ENCODE measurements at places on chromosomes 11 and 22.

GRCh38 chr11:107953446-107953845, 25.2 kb downstream of the RAB39A start:
- no peak for DNase-seq

DNA sequence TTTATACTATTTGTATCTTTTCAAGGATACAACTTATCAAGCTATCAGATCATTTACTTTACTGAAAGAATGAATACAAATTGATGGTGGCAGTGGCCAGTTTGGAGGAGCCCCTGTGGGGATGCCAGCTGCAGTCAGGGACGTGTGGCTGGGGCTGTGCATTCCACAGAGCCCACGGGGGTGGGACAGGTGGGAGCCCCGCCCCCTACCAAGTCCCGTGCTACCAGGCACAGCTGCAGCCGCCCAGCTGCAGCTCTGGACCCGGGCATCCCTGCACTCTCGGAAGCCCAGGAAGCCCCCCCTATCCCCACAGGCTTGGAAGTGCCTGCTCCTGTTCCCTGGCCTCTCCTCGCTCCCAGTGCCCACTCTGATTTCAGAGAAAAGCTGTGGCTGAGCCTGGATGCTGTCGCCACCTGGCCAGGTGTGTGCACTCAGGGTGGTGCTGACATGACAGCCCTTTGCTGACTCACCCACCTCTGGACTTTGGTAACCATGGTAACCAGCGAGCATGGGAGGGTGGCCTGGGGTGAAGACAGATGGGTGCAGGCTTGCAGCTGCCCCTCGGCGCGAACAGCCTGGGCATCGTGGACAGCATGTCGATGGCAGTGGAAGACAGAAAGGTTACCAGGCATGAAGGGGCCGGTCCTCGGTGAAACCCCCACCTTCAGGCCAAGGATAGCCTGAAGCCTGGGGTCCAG, 138.1 kb downstream of the SBF2 start:
- no peak for DNase-seq

GRCh38 chr11:15117751-15118150, 3.0 kb downstream of the INSC start:
- no peak for DNase-seq

- no peak for DNase-seq
These were observed 50.8 kb downstream of the DHCR7 start for GRCh38 chr11:71397331-71397860.

GRCh38 chr22:45014654-45015053, 4.8 kb upstream of the PHF21B start:
- no peak for DNase-seq

GRCh38 chr22:32706149-32706548, 95.4 kb upstream of the TIMP3 start:
- DNase-seq = no peak

- no peak for DNase-seq
These were observed 26.1 kb downstream of the SMCO4 start for GRCh38 chr11:93517041-93517440.

All from stimulated activated CD4-positive, alpha-beta T cell treated with anti-CD3 and anti-CD28 coated beads, Interleukin-4, amount 100 ng/mL, for 4 hours (primary cell).